ENCODE measurements at places on chromosomes 6 and 20. TPM values are rescaled to one million over a fixed set of nuclear protein-coding genes. Genes with fewer than 3 reads are reported as not detected.

DNA sequence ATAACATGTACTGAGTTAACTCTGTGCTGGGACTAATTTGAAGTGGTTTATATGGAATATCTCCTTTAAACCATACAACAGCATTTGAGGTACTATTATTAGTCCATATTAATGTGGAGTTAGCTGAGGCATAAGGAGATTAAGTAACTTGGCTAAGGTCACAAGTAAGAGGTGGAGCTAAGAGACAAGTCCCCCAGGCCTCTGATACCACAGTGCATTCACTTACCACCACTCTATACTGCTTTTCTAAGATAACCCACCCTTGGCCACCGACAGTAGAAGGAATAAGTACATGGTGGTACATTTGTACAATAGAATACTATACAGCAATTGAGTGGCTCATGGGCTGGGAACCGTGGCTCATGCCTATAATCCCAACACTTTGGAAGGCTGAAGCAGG is 16.4 kb upstream of the TTPAL start:
- no peak for DNase-seq

DNA sequence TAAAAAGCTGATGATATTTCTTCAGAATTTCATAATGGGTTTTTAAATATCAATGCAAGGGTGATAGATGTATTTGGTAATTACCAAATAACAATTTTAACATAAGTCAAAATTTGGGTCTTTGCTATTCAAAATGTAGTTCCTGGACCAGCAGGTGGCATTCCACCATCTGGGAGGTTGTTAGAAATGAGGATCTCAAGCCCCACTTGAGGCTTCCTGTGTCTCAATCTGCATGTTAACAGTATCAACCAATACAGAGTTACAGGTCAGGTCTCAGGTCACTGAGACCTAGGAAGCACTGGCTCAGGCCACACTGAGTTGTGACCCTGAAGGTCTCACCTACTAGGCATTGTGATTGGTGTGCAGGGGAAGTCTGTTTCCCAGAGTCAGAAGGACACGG is 57.2 kb upstream of the MTRF1L start:
- no peak for DNase-seq

DNA sequence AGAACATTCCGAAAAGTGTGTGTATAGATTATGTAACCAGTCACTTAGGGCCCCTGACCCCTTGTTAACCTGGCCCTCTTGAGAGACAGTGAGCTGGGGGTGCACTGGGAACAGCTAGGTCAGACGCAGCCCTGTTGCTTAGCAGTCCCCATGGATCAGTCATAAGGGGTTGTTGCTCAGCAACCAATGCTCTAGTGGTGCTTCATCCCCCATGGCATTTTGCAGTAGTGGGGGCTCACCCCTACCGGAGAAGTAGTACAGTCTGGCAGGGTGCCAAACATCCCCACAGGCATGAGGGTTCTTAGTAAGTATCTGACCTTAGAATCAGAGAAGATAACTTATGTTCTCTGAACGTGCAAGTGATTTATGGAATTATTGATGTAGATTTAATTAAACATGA is 12.3 kb downstream of the PKIB start:
- no peak for DNase-seq

GRCh38 chr6:4805553-4806336 is 29.5 kb downstream of the CDYL start:
- peak; percentile 27 for DNase-seq

DNA sequence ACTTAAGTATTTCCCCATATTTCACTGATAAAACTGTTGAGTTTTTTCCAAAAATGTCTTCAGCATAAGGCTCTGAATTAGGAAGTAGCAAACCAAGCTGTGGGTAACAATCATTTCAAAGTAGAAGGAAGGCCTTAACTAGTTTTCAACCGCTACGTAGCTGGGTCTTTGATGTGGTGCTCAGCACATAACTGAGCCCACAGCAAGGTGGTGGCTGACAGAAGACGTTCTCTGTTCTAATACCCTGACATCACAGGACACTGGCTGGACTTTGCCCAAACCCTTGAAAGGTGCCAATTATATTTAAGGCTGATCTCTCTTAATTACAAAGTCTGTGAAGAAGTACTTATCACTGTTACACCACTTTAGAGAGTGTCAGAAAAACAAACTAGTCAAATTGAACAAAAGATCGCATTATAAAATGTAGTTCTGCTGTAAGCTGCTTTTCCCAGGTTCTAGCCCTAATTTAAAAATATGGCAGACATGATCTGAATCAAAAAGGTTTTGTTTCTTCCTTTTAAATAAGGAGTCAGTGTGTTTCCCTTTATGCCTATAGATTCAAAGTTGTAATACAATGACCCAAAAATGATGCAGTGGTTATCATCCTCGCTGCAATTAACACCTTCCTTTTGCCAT is 26.7 kb downstream of the MAN1A1 start:
- DNase-seq = no peak

PIM1 gene
- polyA plus RNA-seq = 89.0 TPM
